ENCODE measurements at places on chromosomes 1 and 21.
A peak's percentile ranks its signal among the peaks of the same experiment; 100 is the strongest.

DNA sequence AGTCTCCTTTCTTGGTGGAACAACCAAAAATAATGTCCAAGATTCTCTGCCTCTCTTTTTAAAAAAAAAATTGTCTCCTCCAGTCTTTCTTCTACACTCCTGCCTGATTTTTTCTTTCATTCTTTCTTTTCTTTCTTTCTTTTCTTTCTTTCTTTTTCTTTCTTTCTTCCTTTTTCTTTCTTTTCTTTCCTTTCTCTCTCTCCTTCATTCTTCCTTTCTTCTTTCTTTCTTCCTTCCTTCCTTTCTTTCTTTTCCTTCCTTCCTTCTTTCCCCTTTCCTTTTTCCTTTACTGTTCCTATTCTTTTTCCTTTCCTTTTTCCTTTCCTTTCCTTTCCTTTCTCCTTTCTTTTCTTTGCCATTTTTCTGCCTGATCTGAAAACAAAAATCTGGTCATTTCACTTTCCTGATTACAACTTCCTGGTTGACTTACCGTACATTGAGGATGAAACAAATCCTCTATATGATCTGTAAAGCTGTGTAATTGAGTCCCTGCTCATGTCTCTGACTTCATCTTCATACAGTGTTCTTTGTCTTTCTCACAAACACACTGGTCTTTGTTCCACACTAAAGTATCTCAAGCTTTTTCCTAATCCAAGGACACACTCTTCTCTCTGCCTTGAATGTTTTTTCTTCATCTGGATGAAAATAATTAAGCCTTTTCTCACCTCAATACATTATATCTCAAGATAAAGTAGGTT is 6.1 kb upstream of the KRTAP23-1 start:
- DNase-seq = no peak

GRCh38 chr1:50700214-50700613 is 259.9 kb downstream of the FAF1 start:
- no peak for DNase-seq

- DNase-seq = no peak
Observed at GRCh38 chr1:27575840-27576331, 28.1 kb downstream of the AHDC1 start.

GRCh38 chr1:18353528-18353927 is 127.2 kb upstream of the KLHDC7A start:
- no peak for DNase-seq

GRCh38 chr1:172499636-172500141 is 33.3 kb upstream of the SUCO start:
- no peak for DNase-seq

DNA sequence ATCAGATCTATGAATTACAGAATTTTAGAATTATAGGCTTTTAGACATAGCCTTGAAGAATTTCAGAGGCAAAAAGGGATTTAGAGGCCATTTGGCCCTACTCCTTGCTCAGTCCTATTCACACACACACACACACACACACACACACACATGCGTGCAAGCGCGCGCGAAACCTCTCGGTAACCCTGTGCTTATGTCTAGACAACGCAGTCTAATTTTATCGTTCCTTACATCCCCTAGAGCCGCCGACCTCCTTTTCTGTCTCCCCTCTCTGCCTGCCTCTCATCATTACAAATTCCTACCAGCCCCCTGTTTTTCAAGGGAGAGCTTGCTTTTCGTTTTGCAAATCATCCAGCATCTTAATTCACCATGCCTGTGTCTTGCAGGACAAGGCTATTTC is 252.1 kb downstream of the FOXD2 start:
- DNase-seq = no peak

- no peak for DNase-seq
Observed at GRCh38 chr1:180560200-180560867, 1.6 kb downstream of the OVAAL start.

DNA sequence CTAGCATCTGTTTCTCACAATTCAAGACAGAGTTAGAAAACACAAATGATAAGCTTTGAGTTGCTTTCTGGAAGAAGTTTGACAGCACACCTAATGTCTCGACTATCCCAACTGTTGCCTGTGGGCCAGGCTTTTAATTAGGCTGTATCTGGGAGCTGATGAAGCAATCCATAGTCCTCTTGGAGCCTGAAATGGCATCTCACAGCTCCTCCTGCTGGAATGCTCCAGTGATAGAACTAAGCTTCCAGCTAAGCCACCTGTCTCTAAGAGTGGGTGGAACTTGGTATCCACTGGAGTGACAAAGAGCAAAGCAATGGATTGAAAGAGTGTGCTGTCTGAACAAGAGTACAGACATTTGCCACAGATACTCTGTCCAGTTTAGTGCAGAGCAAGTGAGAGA is 605.3 kb upstream of the NR5A2 start:
- no peak for DNase-seq

- no peak for DNase-seq
Observed at GRCh38 chr1:5239911-5240310, 585.5 kb downstream of the AJAP1 start.

- no peak for DNase-seq
Observed at GRCh38 chr1:110798691-110799256, 74.2 kb upstream of the CD53 start.

DNA sequence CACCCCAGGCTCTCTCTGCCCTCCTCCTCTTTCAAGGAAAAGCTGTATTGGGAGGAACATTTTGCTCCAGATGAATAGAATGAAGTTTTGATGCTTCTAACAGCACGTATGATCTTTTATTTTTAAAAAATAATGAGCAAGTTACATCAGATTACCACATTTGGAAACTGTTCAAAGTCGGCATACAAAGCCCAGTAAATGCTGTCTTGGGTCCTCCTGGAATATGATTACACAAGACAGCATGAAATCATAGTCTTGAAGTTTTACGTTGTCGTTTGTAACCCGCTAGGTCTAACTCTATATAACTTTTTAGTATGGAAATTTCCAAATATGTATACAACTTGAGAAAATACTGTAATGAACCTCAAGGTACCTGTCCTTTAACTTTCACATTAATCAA is 385.6 kb downstream of the HLX start:
- DNase-seq = no peak

GRCh38 chr1:118989878-118990378 is 1.8 kb upstream of the TBX15 start:
- DNase-seq = no peak

- peak; percentile 24 for DNase-seq
Observed at GRCh38 chr1:181396171-181396670, 87.1 kb upstream of the CACNA1E start.

- DNase-seq = no peak
Observed at GRCh38 chr1:208243527-208243966, 637 bp downstream of the PLXNA2 start.
